ENCODE measurements at places on chromosomes 3 and 15. TPM values are rescaled to one million over a fixed set of nuclear protein-coding genes. Genes with fewer than 3 reads are reported as not detected.

- H3K36me3 ChIP-seq: no peaks in the 10 kb centered on the region
- no peaks in the 10 kb centered on the region for H3K27me3 ChIP-seq
- H3K27ac ChIP-seq: peak overlapping the region; percentile 93
- peaks cover 23% of the 10 kb centered on the region for H3K4me1 ChIP-seq
- DNase-seq: peak; percentile 90
Observed at GRCh38 chr3:30680789-30681648, 74.6 kb downstream of the TGFBR2 start.

Gene PAQR5
- total RNA-seq: 9.3 TPM

GRCh38 chr3:187169231-187169960 is 27.9 kb upstream of the RTP1 start:
- DNase-seq: no peak
- no peaks in the 10 kb centered on the region for H3K36me3 ChIP-seq
- no peak overlapping the region for H3K4me3 ChIP-seq
- no peak overlapping the region for H3K27ac ChIP-seq
- no peaks in the 10 kb centered on the region for H3K4me1 ChIP-seq

Gene GABRR3
- total RNA-seq: 0.20 TPM

GRCh38 chr3:138361561-138361971 is 13.2 kb downstream of the MRAS start:
- no peaks in the 10 kb centered on the region for H3K27me3 ChIP-seq
- no peak for DNase-seq
- H3K4me1 ChIP-seq: peaks cover 89% of the 10 kb centered on the region
- H3K4me3 ChIP-seq: no peak overlapping the region
- H3K27ac ChIP-seq: no peak overlapping the region
- peaks cover 11% of the 10 kb centered on the region for H3K36me3 ChIP-seq

DNA sequence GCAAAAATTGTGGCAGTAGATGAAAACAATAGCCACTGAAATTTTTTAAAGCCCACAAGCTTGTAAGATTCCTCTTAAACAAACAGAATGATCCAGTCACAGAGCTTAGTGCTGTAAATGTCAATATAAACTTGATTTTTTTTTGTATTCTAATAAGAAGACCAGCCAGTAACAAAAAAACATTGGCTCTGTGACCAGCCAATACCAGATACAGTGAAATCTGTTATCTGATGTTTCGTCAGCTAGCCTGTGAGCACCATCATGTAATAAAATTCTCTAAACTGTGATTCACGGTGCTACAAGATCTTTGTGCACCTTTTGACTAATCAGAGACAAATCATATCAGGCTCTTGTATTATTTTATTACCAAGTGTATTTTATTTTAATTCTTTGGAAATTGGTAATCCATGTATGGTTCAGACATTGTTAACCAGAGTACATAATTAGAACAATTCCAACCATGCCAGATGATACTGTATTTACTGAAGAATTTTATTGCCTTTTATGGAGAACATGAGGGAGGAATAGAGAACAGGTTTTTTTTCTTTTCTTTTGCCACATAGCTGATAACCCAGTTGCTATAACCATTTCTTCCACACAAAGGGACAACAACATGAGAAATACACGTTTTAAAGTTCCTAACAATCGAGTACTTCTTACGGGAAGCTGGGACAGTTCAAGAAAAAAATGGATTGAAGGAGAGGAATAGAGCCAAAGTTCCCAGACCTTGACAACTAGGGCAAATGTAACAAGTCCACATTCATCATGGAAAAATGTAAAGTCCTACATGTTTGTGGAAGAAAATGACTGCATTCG is 71.9 kb downstream of the FILIP1L start:
- H3K36me3 ChIP-seq: no peaks in the 10 kb centered on the region
- no peaks in the 10 kb centered on the region for H3K27me3 ChIP-seq
- no peak overlapping the region for H3K27ac ChIP-seq
- no peaks in the 10 kb centered on the region for H3K4me1 ChIP-seq
- DNase-seq: no peak

DNA sequence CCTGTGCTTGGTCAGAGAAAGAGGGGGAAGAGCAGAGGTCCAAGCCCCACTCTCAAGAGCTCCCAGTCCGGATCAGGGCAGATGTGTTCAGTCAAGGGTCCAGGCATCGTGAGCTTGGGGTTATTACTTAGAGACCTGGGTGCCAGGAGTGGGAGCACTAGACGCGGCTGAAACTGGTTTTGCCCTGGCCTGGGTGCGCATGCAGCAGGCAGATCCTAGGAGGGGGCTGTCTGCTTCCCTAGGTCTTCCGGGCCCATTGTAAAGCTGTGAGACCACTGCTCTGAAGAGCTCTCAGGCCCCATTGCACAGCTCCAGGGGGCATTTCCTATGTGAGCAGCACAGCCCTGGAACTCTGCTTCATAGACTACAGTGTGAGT is 204.9 kb upstream of the LINGO1 start:
- no peak overlapping the region for H3K27ac ChIP-seq
- no peak overlapping the region for H3K4me3 ChIP-seq
- DNase-seq: no peak
